ENCODE measurements at places on chromosomes 4 and X.

DNA sequence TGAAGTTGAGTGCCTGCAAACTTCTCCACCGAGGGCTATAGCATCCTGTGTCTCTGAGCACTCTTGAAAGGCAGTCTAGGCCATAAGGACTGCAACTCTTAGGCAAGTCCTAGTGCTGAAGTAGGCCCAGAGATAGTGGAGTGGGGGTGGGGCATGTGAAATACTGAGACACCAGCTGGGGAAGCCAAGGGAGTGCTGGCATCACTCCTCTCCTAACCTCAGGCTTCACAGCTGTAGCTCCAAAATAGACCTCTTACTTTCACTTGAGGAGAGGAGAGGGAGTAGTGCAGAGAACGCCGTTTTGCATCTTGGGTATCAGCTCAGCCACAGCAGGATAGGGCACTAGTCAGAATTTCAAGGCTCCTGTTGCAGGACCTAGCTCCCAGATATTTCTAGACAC, 56.2 kb upstream of the CYSLTR1 start:
- DNase-seq = no peak

DNA sequence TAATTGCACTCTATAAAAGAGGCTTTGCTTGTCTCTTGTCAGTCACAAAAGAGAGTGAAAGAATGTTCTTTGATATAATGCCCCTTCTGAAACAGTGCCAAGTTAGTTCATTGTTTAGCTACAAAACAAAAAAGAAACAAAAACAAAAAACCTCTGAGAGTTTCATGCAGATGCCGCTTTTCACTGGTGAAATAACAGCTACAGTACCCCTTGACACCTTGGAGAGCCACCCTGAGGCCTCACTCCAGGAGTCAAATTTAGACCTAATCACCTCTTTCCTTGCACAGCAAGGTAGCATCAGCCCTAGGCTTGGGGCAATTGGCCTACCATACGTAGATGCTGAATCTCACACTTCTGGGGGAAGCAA, 185.2 kb downstream of the UNC5C start:
- DNase-seq = no peak

DNA sequence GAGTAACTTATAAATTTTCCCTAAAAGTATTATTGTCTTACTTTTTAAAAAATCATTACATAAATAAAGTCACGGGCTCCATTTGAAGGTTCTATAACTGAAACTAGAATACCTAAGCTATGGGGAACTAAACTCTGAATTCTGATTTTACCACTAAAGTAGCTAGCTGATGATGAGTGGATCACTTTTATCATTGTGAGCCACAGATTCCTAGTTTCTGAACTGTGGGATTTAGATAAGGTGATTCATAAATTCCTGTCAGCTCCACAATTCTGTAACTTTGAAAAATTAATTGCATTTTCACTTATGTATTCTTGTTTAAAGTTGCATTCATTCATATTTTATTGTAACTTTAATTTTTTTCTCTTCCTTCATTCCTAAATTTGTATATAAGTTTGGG, 540.9 kb downstream of the GBA3 start:
- DNase-seq = no peak

GRCh38 chrX:47483306-47484268, 565 bp upstream of the ZNF41 start:
- DNase-seq = peak; percentile 1

DNA sequence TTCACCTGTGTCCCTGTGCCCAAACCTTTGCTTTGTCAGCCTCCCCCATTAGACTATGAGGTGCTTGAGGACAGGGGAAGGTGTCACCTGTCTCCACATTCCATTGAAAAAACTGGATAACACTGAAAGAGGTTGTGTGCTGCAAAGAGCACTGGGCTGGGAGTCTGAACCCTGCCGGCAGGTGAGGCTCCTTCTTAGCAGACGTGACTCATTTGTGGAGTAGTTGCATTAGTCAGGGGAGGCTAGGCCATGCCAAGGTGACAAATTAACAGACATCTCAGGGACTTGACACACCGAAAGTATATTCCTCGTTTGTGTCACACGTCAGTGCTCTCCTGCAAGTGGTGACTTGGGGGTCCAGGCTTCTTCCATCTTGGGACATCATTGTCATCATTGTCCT, 95.9 kb upstream of the STX18 start:
- DNase-seq = no peak

- no peak for DNase-seq
Measured at GRCh38 chrX:78748846-78749245, 1.3 kb downstream of the LPAR4 start.

GRCh38 chrX:29478336-29479069, 736.9 kb upstream of the MAGEB2 start:
- DNase-seq = peak; percentile 14

DNA sequence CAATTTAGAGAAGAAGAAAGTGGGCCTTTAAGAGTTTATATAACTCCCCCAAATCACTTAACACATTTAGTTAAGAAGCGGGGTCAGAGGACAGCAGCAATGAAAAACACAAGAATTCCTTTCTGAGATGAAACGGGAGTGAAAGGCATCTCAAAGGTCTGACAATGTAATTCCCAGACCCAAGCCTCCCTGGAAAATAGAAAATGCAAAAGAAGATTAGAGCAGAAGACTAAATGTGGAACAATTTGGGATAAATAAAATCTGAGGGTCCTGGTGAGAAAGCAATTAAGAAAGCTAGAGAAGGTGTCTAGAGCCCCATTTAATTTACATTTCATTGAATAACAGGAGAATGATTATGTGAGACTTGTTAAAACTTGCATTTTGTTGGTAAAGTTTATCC, 19.1 kb upstream of the ART3 start:
- no peak for DNase-seq

- DNase-seq = no peak
Measured at GRCh38 chrX:94400488-94400887, 726.5 kb downstream of the FAM133A start.

- DNase-seq = no peak
Measured at GRCh38 chr4:37279894-37280592, 35.5 kb downstream of the NWD2 start.

DNA sequence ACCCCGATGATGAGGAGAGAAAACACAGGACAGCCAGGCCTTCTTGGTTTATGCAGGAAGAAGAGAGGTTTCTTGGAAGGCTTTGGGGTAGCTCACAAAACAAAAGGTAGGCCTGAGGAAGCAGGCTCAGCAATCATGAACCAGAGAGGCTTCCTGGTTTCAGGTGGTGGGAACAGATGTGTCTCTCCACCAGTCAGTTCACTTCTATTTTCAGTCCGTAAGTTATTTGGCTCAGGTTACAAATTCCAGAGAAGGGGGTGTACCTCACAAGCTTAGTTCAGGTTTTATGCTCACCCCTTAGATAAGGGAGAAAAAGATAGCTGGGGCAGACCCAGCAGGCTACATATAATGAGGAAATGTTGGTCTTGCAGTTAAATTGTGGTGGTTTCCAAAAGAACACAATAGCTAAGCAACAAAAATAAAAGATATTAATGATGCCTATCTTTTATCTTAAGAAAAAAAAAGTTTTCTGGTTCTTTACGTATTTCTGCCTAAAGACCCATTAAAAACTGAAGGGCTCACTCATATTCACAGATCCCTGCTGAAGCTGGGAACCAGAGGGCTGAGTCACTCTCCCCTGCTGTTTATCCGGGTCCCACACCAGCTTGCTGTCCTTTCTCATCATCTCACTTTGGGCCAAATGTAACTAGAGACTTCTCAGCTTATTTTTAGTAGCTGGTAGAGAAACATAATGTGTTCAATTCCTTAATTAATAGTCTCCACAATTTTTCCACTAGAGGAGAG, 177.0 kb downstream of the CAMK2D start:
- peak; percentile 51 for DNase-seq

DNA sequence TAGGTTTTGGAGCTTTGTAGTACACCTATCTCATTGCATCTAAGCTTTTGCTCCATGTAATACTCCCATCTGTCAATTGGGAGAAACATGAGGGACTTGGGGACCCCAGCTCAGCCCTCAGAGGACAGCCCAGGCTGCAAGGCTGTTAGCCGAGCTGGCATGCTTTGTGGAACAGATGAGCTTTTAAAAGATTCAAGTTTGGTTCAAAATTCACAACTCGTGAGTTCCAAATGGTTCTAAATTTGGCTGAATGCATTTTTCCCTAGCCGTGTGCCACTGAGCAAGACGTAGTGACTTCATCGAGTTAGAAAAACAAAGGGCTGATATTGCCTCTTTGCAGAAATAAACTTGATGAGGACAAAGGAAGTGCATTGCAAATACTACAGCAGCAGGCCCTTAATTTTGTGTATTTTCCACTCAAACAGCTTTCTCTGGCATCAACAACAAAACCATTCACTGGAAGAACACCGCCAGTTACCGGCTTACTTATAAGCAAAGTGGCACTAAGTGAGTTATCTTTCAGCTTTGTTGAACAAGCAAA, 165.0 kb upstream of the HS3ST1 start:
- no peak for DNase-seq

DNA sequence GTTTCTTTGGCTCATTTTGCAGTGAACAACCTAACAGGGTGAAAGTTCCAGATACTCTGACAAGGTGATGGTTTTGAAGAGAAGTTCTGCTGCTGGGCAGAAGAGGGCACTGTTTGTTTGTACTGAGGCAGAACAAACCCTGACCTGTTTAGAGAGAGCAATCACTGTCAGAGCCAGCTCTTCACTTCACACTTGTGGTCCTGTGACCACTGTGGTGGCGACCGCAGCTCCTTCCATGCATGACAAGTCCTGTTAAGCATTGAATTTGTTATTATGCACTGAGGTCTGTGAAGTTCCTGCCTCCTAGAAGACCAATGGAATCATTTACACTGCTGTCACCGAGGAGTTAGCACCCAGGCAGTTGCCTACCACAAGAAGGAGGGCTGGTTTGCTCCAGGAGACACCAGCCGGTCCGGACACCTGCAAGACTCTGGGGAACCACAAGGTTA, 86.6 kb downstream of the ZNF330 start:
- DNase-seq = peak; percentile 59

DNA sequence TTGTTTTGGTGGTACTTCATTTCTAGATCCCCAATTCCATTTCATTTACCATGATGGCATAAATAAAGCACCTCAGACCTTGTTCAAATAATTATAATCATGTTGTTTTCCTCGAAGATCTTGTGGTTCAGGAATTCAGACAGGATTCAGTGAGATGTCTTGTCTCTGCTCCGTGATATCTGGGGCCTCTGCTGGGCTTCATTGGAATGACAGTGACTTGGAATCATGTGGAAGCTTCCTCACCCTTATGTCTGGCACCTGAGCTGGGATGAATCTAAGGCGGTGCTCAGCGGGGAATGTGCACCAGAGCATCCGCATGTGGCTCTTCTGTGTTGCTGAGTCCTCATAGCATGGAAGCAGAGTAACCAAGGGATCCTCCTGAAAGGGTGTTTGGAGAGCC, 132.2 kb downstream of the VEGFC start:
- DNase-seq = no peak

DNA sequence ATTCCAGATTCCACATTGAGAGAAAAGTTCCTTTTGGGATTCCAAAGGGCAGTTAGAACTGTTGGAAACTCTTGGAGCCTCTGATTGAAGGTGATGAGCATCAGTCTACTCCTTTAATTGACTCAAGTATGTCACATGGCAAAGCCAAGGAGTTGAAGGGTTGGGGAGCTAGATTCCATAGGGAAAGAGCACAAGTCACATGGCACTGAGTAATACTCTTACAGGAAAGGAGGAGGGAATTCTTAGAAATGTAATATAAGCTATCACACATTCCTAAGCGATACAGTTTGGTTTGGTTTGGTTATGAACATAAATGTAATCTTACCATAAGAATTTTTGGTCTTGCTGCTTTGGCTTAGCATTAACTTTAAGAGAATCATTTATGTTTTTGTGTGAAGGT, 15.7 kb downstream of the SPCS3 start:
- DNase-seq = peak; percentile 15

- DNase-seq = peak; percentile 26
Measured at GRCh38 chr4:78057600-78058550, 752 bp downstream of the FRAS1 start.

- peak; percentile 83 for DNase-seq
Measured at GRCh38 chr4:137310593-137311490, 221.5 kb downstream of the PCDH18 start.

- peak; percentile 67 for DNase-seq
Measured at GRCh38 chr4:7910952-7911578, 28.6 kb downstream of the AFAP1 start.

- peak; percentile 53 for DNase-seq
Measured at GRCh38 chrX:72392816-72393800, 87.4 kb upstream of the CITED1 start.

DNA sequence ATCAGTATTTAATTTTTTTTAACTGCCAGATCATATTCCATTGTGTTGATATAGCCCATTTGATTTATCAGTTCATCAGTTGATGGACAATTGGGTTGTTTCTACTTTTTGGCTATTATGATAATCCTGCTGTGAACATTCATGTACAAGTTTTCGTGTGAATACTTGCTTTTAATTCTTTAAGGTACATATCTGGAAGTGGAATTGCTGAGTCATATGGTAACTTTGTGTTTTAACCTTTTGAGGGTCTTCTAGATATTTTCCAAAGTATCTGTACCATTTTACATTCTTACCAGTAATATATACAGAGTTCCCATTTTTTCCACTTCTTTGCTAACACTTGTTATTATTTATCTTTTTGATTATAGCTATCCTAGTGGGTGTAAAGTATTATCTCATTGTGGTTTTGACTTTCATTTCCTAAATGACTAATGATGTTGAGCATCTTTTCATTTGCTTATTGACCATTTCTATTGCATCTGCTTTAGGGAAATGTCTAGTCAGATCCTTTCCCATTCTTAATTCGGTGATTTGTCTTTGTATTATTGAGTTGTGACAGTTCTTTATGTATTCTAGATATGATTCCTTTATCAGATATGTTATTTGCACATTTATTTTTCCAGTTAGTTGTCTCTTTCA, 75.2 kb upstream of the NUDT6 start:
- DNase-seq = no peak

DNA sequence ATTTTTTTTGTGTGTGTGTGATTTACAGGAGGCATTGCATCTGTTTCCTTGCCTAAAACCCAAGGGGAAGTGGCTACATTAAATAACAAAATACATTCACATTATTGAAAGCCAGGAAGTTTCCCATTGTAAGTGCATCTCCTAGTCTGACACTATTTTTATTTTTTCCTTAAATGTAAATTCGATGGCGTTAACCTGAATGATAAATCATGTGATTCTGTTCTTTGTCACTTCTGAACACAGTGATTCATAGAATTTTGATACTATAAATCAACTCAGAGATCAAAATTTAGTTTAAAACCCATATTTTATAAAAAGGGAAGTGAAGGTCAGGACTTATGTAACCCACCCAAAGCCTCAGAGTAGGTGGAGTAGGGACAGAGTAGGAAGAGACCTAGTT, 258.1 kb downstream of the GABRG1 start:
- DNase-seq = no peak

GRCh38 chrX:42117318-42117717, 194.0 kb upstream of the CASK start:
- DNase-seq = no peak

- DNase-seq = no peak
Measured at GRCh38 chrX:133215017-133215416, 3.1 kb downstream of the TFDP3 start.

- DNase-seq = no peak
Measured at GRCh38 chr4:185810746-185811508, 1.1 kb downstream of the SORBS2 start.

DNA sequence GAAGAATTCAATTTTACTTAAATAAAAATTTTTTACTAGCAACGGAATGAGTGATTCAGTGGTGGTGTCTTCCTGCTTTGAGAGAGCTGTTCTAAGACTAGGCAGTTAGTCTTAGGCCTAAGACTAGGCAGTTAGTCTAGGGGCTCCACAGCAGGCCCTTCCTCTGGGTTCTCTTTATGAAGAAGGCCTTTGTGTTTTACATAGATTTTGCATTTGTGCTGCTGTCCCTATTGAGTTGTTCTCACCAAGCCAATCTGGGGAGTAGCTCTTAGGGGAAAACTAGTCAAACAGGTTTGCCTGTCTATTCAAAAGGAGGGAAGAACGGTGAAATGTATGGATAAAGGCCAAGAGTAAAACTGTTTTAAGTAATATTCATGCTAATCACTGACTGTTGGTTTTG, 7.6 kb downstream of the UGT8 start:
- DNase-seq = no peak
